T-helper 2 cell treated with Interferon-gamma antibody and Interleukin-4, amounts not matched to agents 5 μg/mL and 100 μg/mL, for 36 hours (primary cell): ENCODE measurements at places on chromosomes 6 and 20.

DNA sequence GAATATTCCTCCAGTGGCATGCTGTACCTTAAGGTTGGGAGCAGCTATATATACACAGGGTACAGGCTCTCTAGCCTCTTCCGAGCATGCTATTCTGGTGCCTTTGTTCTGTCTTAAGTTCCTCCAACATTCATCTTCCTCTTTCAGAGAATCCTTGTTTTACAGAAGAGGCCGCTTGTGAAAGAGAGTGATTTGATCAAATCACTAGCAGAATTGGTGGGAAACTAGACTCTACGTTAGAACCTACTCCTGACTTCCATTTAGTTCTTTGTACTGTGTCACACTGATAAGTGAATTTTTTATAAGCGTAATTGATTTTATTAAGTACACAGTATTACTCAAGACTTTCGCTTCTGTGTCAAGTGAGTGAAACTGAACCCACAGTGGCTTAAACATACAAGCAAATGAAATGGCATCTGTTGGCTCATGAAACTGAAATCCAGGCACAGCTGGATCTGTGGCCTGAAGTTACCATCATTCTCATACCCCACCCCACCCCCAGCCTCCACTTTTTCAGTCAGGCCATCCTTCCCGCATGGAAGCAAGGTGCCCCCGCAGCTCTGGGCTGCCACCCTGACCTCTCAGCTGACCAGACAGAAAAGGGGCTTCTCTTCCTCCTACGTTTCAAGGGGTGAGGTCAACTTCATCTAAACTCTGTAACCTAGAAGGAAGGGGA, 102.3 kb downstream of the RPP40 start:
- DNase-seq, result no peak

GRCh38 chr6:26743941-26744699, 84.6 kb upstream of the ZNF322 start:
- no peak for DNase-seq

DNA sequence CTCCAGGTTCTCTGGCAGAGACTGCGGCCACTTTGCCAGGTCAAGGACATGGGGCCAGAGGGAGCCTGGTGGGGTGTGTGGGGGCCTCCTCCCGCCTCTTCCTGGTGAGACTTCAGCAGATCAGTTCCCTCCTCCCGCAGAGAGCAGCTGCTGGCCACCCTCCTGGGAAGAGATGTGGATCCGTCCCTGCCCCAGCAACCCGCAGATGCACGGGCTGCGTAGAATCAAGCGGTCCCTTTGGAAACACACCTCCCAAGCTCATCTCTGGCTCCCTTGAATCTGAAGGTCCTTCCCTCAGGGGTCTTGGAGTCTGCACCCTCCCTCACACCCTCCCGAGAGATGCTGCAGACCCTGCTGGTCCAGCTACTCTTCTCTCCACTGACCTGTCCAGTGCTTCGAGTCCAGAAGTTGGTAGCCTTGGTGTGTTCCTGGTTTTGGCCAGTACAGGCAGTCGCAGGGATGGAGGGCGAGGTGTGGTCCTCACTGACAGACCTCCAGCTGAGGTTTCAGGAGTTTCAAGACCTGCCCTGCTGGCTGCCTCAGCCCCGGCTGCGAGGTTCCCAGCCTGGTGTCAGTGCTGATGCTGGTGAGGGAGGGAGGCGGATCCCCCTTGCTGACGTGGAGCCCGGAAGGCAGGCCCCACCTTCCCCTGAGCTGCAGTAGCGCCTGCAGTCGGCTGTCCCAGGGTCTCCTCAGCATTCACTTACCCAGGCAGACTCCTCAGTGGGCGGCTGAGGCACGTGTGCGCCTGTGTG, at the start of gene NPBWR2:
Gene NPBWR2, minus strand, starts transcription at position 585 of the 755 bp plus-strand sequence. CDS start 734 bp downstream, outside the sequence.
- no peak for DNase-seq

DNA sequence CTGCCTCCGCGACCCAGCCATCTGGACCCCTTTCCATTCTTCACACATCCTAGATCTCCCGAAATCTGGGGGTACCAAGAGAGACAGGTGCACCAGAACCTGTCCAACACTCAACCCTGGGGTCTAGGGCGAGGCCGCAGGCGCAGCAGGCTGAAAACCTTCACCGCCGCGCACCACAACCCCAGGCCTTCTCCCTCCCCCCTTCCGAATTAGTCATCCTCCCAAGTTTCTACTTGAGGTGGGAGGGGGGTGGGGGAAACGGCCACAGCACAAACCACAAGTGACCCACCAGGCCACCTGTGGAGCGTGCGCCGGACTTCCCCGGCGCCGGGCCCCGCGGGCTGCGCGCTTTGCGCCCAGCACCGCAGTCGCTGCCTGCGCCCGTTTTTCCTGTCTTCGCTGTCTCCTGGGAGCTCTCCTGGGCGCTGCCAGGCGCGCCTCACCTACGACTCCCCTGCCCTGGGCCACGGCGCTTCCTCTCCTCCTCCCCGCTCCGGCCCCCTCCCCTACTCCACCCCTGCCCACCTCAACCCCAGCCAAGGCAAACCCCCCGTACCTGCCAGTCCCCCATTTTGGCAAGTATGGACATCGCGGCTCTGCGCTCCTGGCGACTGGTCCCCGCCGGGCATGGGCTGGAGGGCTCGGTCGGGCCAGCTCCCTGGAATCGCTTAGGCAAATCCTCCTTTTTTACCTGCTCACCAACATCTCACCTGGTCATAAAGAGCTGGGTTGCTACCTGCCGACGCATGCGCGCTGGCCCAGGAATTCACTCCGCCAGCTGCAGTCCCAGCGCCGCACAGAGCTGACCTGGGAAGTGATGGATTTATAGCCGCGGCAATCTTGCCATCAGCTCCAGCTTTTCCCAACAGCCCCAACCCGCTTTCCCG, 4.2 kb upstream of the TFAP2A start:
- DNase-seq, result no peak

GRCh38 chr20:57275813-57276212, 9.4 kb upstream of the BMP7 start:
- no peak for DNase-seq

DNA sequence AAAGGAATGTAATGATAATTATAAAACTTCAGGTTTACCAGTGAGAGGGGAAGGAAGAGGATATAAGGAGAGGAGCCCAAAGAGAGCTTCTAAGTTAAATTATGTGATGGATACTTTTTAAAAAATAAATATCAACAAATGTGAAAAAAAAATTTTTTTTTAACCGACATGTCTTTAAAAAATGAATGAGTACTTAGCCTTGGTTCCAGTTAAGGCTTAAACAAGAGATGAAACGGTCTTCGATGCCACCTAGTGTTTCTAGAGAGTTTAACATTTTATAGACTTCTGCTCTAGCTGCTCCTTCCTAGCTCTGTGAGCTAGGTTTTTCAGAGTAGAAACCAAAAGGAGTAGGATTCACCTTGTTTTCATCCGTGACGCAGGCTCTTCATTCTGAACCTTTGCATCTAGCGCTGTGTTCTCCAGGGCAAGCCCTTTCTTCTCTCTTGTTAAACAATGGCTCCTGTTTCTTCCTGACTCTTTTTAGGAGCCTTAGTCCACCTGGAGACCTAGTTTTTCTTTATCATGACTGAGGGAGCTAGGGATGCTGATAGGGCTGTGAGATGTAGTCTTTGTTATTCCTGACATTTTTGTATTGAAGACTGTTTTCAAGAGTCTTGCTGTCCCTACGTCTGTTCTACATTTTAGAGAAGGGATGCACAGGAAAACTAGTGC, 42.4 kb upstream of the GNRH2 start:
- DNase-seq, result no peak

DNA sequence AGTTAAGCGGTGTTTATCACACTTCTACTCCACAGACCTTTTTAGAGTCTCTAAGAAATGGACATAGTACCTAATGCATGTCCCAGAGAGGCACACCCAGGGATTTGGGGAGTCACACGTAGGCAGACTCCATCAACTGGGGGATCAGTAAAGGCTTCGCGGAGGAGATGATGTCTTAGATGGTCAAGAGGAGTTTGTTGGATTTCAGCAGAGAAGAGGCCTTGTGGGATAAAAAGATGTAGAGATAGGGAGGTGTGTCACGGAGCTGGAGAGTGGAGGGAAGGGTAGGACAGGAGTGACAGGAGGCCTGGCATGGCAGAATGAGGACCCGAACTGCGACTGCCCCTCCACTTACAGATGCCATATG, 9.1 kb downstream of the DYNLRB1 start:
- DNase-seq, result no peak

GRCh38 chr20:45257711-45258110, 3.3 kb upstream of the SLPI start:
- DNase-seq, result no peak

DNA sequence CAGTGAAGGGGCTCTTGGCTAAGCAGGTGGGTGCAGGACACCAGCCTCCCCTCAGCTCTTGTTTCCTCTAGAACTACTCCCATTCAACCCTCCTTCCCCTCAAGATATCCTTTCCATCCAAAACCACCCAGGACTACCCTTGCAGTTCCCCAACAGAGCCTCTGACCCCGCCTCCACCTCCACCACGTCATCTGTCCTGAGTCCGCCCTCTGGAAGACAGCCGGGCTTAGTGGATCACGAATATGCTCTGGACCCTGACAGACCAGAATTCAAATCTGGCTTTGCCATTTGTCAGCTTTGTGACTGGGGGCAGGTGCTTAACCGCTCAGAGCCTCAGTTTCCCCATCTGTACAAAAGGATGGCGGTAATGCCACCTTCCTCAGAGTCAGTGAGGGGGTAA, 31.4 kb downstream of the TFEB start:
- no peak for DNase-seq

- DNase-seq, result no peak
Observed at GRCh38 chr6:133288662-133289061, 47.5 kb downstream of the EYA4 start.

DNA sequence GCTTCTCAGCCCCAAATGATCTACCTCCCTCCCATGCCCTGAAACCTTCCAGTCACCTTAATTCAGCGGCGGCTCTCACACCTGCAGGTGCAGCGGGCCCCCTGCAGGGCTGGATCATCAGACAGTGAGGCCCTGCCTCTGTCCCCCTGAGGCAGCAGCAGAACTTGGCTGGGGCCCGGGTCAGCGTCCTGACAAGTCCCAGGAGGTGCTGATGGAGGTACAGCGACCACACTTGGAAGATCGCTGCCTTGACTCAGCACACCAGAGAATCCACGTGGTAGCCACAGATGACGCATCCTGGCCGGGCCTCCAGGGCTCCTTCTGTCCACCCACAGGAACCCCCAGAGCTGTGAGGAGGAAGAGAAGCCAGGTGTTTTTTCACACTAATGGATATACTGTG, 116.4 kb upstream of the THBS2 start:
- DNase-seq, result no peak

- DNase-seq, result no peak
Observed at GRCh38 chr20:59821201-59821600, 112.2 kb downstream of the SYCP2 start.

- no peak for DNase-seq
Observed at GRCh38 chr20:63409066-63409833, 48.1 kb upstream of the CHRNA4 start.

DNA sequence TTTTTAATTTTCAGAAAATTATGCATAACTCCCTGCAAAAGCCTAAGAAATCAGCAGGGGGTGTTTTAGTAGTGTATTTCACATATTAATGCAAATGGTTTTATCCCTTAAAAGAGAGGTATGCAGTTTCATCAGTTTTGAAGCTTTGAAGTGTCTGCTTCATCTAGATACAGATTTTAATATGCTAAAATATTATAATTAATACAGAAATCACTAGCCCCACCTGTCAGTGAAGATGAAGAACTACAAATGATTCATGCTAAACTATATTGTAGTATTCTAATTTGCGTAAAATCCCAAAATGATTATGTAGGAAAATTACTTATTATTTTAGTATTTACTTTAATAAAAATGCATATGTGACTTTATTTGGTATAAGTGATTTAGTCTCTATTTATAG, 2.9 kb upstream of the TFB1M start:
- no peak for DNase-seq

GRCh38 chr20:36147690-36148089, 6.8 kb upstream of the EPB41L1 start:
- no peak for DNase-seq

DNA sequence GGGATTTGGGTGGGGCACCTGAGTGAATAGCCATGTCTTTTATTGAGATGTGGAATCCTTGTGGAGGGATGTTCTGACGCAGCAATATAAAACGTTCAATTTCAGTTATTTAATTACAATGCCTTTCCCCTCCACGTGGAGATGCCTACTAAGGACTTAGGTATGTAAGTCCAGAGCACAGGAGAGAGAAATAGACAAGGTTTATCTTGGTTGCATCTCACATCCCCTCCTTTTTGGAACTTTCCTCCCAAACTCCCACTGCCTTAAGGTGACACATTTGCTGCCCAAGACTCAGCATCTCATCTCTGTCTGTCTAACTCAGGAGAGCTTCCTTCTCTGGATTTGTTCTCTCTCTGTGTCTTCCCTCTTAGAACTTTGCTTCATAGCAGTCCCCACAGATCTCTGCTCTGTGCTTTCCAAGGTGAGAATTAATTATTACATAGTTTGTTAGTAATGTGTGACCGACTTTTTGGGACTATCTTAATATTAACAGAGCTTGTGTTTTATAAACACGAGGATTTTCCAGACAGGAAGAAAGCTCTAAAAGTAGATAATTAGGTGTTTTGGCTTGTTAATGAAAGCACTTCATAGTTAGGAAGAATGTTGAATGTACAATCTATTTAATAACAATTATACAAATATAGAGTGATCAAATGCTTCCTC, 52.6 kb downstream of the COL19A1 start:
- no peak for DNase-seq

GRCh38 chr6:20805021-20805420, 270.8 kb downstream of the CDKAL1 start:
- no peak for DNase-seq

DNA sequence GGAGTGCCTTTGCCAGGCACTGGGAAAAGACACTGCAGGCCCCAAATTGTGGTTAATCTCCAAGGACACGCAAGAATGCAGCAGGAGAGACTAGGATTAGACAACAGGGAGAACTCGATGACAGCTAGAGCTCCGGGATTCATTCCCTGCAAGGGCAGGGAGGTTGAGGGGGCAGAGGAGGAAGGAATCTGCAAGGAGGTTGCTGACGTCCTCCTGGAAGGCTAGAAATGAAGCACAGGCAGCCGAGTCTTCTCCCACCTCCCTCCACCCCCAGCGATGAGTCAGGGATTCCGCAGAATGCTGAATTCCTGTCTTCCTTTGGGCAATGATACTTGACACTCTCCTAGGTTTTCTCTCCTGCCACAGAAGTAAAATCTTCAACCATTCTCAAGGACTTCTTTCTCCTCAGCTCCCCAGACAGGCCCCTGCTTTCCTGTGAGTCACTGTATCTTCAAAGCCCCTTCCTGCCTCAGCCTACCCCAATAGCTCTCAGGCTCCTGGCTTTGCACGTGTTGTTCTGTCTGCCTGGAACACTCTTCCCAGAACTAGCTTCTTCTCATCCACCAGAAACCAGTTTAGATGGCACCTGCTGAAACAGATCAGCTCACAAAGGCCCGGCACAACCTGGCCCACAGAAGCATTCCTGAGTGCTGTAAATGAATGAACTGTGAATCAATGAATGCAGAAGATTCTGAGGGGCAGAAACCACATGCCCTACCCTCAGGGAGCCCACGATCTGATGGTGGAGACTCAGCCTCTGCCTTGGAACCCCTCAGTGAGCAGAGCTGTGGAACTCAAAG, 85.6 kb downstream of the MRPL14 start:
- no peak for DNase-seq

DNA sequence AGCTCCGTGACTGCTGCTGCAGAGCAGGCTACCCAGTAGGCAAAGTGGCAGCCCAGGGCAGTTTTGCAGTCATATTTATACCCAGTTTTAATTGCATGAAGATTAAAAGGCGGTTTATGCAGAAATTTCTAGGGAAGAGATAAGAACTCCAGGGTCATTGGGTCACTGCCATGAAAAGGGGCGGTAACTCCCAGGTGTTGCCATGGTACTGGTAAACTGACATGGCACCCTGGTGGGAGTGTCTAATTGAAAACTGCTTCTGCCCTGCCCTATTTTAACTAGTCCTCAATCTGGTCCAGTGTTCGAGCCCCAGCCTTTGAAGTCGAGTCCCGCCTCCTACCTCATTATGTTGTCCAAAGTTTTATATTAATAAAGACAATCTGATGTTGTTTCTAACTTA, 75.0 kb upstream of the FUCA2 start:
- no peak for DNase-seq
